ENCODE measurements at places on chromosomes 2 and 18.

DNA sequence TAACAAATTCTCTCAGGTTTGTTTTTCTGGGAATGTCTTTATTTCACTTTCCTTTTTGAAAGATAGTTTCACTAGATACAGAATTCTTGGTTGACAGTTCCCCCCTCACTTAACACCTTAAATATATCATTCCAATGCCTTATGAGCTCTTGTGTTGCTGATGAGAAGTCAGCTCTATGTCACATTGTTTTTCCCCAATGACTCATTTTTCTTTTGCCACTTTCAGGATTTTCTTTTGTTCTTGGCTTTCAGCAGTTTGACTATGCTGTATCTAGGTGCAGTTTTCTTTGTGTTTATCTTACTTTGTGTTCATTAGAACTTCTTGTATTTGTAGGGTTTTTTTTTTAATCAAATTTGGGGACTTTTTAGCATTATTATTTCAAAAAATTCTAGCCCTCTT is 5.6 kb upstream of the RALBP1 start:
- no peak for DNase-seq

DNA sequence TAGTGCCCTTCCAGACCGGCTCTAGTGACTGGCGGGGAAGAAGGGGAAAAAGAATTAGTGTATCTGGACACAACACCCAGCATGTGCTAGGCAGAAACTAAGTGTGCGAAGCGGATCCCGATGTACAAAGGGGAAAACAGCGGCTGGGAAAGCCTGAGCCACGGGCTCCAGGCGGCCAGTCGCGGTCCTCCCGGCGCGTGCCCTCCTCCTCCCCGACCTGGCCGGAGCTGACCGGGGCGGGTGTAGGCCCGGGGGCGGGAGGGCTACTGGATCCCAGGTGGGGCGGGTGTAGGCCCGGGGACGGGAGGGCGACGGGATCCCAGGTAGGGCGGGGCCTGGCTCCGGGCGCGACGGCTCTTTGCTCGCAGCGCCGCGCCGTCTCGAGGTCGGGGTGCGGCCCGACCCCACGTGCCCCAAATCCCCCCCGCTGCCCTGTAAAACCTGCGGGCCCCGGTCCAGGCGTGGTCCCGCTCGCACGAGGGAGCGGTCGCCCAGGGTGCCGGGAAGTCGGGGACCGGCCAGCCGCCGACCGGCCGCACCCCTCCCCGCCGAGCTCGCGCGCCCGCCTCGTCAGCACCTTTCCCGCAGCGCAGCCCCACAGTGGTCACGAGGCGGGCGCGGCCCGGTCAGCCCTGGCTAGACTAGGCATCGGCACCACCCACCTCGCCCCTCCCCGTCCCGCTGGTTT is 48.8 kb downstream of the C2orf42 start:
- no peak for DNase-seq

- DNase-seq: no peak
Measured at GRCh38 chr18:57352271-57352701, at the start of gene ST8SIA3. Gene ST8SIA3, plus strand, starts transcription at chr18:57352557. Its CDS starts 290 bp downstream, at chr18:57352847.

GRCh38 chr18:75871596-75871995 is 444.1 kb upstream of the SMIM21 start:
- DNase-seq: no peak
